Stimulated activated CD4-positive, alpha-beta T cell treated with anti-CD3 and anti-CD28 coated beads, Interleukin-15, amount 100 ng/mL, for 1 hour (primary cell): ENCODE measurements at places on chromosomes 3 and 15.

GRCh38 chr3:178202194-178202593 is 334.0 kb upstream of the KCNMB2 start:
- DNase-seq: no peak

GRCh38 chr3:46929324-46929723 is 47.2 kb downstream of the CCDC12 start:
- no peak for DNase-seq

DNA sequence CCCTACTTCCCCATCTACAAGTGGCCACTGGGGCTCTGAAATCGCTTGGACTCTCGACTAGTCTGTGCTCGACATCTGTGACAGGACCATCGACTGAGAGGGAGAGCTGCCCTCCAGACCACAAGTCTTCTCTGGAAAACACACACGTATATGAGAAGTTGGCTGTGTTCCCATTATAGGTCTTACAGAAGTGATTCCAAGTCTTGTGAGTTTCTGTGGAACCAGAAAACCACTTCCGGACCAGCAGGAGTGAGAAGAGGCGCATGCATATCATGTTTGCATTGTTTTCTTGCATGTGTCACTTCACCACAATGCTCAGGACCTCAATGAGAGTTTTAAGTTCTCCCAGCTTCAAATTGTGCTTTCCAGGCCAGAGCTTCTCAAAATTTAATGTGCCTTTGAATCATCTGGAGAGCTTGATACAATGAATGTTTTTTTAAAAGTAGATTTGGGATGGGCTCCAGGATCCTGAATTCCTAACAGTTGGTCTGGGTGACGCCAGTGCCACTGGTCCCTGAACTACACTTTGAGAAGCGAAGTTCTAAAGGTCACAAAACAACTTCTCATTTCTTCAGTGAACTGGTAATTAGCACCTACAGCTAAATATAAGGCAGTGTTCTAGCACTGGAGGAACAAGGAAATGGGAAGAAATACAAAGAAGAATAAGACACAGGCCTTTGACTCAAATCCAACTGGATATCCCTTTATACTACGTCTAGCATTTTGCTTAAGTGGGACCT is 15.7 kb downstream of the LIPC start:
- DNase-seq: no peak

DNA sequence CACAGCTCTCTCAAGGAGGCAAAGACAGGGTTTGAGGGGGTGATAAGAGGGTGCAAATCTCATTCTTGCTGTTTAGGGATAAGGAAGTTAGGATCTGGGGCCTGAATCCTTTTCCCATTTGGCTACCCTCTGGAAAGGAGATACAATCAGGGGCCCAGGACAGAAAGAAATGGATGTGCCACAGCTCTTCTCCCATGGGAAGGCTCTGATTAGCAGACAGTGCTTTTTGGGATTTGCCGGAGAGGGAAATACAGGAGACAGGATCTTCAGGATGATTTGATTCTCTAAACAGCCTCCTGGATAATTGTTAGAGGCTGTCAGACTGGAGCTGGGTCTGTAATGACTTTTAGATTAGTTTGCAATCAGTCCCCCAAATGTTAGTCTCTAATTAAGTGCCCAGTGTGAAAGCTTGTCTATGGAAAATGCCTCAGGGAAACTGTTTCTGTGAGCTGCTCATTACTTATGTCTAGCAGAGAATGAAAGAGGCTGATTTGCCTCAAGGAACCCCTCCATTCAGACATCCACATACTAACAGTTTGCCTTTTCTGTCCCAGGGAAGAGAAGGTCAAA is 67.6 kb downstream of the COL6A5 start:
- DNase-seq: no peak

- DNase-seq: no peak
These were observed 10.5 kb downstream of the SEMA4B start for GRCh38 chr15:90211440-90212143.

GRCh38 chr3:65130782-65131181 is 443.0 kb upstream of the ADAMTS9 start:
- DNase-seq: no peak

DNA sequence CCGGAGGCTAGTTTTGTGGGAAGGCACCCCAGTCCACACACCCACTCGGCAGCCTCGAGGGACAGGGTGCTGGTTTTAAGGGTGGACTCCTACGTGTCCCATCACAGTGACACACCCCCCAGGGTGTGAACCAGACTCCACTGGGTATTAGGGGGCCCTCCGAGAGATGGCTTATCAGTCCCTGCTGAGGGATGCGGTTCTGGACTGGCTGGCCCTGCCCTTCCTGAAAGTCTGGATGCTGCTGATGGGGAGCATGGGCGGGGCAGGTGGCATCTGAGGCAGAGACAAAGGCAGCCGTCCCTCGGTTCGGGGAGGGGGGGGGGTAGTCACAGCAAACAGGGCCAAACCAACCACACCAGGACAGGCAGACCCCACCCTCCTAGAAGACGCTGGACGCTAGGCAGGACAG is 939 bp upstream of the ULK3 start:
- DNase-seq: no peak

DNA sequence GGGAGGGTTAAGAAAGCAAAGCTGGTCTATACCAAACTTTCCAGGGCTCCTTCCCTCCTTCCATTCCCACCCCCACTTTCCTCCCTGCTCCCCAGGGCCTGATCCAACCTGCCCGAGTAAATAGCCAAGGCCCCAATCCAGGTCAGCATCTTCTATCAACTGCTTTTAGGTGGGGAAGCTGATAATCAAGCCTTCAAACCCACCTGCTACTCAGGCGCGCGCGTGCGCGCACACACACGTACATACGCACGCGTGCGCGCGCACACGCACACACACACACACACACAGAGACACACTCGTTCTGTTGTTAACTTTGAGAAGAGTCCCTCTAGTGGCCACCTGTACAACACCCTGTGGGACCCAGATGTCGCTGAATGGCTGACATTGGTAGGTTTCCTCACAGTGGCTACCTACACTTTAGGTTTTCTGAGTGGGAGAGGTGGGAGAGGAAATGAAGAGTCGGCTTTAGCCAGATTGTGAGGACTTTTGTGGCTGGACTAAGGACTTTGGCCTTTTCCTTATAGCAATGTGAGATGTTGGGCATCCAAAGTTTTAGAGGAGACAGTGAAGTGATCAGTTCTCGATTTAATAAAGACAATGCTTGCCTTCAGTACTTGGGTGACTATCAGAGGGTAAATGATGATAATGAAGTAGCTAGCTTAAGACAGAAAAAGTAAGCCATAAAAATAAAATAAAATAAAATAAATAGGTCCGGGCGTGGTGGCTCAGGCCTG is 179.9 kb upstream of the C2CD4B start:
- DNase-seq: no peak

DNA sequence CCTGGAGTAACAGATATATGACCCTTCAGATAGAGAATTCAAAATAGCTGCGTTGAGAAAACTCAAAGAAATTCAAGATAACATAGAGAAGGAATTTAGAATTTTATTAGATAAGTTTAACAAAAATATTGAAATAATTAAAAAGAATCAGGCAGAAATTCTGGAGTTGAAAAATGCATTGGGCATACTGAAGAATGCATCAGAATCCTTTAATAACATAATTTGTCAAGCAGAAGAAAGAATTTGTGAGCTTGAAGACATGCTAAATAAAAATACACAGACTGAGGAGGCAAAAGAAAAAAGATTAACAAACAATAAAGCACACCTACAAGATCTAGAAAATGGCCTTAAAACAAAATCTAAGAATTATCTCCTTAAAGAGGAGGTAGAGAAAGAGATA is 50.5 kb downstream of the SPTSSB start:
- no peak for DNase-seq

- DNase-seq: no peak
These were observed 183.5 kb downstream of the TBL1XR1 start for GRCh38 chr3:177013681-177014280.

- DNase-seq: no peak
These were observed 723 bp downstream of the CPNE4 start for GRCh38 chr3:132034097-132034485.

GRCh38 chr3:141384157-141384556 is 15.9 kb downstream of the ZBTB38 start:
- no peak for DNase-seq

DNA sequence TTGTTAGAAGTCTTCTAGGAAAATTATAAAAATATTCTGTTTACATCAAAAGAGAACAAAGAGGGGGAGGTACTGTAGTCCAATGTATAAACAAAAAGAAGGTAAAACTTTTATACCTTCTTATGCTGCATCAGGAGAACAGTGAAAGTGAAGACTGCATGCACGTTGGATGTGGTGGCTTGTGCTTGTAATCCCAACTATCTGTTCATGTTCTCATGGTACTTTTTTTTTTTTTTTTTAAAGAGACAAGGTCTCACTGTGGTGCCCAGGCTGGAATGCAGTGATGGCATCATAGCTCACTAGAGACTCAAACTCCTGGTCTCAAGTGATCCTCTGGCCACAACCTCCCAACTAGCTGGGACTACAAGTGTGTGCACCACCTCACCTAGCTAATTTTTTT is 4.2 kb downstream of the SEC62 start:
- DNase-seq: no peak

DNA sequence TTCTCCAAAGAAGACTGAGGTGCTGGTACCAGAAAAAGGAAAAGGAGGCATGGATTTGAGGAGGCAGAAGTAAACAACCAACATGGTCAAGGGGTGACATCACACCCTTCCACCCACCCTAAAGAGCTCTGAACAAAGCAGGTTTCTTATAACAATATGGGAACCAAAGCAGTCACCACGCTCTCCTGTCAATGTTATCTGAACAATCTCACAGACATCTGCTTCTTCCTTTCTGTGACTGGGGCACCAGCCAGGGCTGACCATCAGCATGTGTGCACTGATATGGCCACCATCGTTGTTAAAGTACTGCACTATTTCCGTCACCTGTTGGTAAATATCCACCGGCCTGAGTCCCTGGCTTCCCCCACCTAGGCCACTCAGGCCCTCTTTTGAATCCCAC is 252.9 kb downstream of the SHQ1 start:
- no peak for DNase-seq

- no peak for DNase-seq
These were observed 206.8 kb upstream of the TPRG1 start for GRCh38 chr3:188964957-188965356.

GRCh38 chr3:132189601-132190000 is 127.6 kb upstream of the ACP3 start:
- no peak for DNase-seq

- DNase-seq: no peak
These were observed 135.3 kb downstream of the FNDC3B start for GRCh38 chr3:172174513-172175253.

GRCh38 chr15:94086341-94086740 is 145.0 kb upstream of the MCTP2 start:
- DNase-seq: no peak

DNA sequence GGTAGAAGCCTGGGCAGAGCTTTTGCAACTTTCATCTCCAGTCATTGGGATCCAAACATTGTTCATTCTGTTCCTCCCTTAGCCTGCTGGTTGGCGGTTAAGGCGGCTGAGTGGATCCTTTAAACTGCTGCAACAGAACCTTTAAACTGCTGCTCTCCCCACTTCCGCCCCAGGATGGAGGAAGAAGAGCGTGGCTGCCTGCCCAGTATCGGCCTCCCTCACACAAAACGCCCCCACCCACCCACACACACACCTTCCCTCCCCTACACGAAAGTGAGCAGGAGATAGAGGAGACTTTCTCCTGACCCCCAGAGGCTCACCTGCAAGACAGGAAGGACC is 460 bp upstream of the ZMAT3 start:
- DNase-seq: peak; percentile 11

DNA sequence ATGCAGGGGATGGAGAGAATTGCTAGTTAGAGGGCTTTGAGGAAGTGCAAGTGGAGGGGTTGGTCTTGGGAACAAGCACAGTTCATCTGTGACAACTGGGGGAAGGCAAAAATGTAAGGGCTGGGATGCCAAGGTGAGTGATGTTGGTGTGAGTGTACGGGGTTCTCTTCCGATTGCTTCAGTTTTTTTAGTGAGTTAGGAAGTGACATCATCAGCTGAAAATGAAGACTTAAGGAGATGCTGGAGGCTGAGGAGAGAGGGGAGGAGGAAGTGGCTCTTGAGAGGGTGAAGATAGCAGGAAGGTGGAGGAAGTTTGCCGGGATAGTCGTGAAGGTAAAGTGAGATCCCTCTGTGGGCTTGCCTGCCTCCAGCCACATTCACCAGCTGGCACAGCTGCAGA is 12.7 kb downstream of the TICRR start:
- DNase-seq: no peak
